Right forelimb (tissue), 1 donor: ENCODE measurements at places on chromosomes 5 and 9.

DNA sequence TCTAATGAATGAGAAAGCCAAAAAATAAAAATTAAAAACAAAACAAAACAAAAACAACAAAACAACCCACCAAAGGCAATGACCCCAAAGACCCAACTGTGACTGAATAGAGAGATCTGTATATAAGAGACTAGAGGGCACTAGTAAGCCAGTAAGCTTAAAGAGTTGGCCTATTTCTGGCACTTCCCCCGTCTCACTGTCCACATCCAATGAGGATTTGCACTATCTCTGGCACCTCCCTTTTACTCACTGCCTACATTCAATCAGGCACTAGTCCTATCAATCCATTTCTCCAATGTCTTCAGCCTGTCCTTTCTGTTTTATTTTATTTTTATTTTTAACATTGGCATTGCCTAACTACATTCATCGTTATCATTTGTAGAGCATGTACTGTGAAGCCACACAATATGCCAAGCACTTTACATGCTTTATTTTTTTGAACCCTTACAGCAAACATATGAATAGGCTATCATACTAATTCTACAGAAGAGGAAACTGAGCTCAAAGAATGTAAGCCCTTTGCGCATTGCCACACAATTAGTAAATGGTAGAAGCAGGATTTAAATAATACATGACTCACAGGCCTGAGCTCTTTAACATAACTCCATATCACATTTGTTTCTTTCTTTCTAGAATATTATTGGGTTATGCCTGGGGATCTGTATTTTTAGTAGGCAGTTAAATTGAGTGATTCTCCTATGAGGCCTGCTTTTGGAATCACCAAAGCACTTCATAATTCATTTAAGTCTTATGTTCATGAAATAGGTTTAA lies 70.0 kb downstream of the C6 start:
- DNase-seq: no peak

GRCh38 chr9:102967979-102968378 lies 27.2 kb upstream of the CYLC2 start:
- DNase-seq: no peak

DNA sequence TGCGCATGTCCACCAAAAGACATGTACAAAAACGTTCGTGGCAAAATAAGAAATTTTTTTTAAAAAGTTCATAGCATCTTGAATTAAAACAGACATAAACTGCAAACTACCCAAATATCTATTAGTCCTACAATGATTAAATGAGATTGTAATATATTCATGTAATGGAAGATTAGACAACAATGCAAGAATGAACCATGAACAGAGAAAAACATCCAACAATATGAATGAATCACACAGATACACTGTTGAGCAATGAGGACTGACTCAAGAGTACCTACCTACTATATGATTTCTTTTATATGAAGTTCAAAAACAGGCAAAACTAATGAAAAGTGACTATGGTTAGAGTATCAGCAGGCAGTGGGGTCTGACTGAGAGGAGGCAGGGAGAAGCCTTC lies 17.9 kb upstream of the CTNNAL1 start:
- DNase-seq: no peak

DNA sequence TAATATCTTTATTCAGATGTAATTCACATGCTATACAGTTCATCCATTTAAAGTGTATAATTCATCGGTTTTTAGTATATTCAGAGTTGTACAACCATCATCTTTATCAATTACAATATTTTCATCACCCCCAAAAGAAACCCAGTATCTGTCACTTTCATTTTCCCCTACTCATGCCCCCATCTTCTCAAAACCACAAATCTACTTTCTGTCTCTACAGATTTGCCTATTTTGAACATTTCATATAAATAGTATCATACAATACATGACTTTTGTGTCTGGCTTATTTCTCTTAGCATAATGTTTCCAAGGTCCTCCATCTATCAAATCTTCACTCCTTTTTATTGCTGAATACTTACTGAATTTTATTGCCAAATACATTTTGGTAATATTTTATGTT lies 305.1 kb upstream of the SGCD start:
- no peak for DNase-seq

DNA sequence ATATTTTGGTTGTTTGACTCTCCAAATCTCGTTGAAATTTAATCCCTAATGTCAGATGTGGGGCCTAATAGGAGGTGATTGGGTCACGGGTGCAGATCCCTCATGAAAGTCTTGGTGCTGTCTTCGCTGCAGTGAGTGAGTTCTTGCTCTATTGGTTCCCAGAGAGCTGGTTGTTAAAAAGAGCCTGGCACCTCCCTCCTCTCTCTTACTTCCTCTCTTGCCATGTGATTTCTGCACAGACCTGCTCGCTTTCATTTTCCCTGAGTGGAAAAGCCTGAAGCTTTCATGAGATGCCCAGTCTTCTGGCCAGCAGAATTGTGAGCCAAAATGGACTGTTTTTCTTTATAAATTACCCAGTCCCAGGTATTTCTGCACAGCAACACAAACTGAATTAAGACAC lies 221.6 kb downstream of the MAT2B start:
- no peak for DNase-seq

DNA sequence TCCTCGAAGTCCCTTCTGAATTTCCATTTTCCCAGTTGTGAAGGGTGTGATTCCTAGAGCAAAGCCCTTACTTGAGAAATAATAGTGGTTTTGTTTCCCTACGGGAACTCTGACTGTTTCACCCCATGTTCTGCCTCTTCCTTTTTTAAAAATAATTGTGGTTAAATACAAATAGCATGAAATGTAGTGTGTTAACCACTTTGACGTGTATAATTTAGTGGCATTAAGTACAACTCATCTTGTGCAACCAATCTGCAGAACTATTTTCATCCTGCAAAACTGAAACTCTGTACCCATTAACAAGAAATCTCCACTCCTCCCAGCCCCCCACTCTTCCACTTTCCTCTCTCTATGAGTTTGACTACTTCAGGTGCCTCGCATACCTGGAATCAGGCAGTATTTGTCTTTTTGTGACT lies 35.6 kb upstream of the HAND1 start:
- no peak for DNase-seq

DNA sequence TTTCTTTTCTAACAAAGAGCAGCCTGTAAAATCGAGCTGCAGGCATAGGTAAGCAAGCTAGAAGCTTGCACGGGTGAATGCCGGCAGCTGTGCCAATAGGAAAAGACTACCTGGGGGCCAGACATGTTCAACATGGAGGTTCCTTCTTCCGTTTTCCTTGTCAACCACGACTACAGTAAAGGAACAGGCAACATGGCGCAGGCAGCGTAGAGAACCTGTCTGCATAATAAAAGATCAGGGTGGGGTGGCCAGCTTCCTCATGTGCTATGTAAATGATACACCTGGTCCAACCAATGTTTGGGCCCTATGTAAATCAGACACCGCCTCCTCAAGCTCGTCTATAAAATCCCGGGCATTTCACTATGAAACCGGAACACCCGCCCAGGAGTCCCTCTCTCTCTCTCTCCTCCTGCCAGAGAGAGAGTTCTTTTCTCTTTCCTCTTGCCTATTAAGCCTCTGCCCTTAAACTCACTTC lies 103.8 kb upstream of the LIFR start:
- no peak for DNase-seq
